Esophagus muscularis mucosa (tissue), 4 donors: ENCODE measurements at places on chromosomes 12 and 14.

- DNase-seq = no peak
Observed at GRCh38 chr12:8493084-8493483, 20.2 kb upstream of the CLEC4D start.

DNA sequence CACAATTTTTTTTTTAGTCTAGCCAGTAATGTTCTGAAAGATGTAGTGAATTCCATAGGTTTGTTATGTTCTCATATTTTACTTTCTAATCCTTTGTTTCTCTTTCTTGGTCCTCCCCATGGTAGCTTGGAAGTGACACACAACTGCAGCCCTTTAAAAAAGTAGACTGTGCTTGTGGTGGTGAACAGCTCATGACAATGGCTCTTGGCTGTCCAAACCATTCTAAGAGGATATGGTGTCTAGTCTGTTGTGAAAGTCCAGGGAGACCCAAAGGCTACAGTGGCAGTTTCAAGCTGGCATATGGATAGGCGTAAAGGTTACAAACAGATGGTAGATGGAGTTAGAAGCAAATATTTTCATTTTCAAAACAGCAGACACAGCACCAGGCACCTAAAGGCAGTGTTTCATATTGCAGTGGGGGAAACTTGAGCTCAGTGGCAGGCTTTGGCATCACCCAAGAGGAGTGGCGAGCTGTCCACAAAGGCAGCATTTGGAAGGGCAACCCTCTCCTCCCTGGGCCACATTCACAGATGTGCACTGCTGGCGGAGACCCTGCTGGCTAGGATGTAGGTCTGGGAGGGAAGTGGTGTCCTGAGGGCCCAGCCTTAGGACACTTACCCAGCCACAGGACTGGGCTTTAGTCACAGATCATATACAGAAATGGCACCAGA, 102.1 kb downstream of the DYRK2 start:
- peak; percentile 55 for DNase-seq

GRCh38 chr12:24020397-24021163, 71.1 kb upstream of the SOX5 start:
- no peak for DNase-seq

GRCh38 chr14:73258845-73259611, 21.7 kb downstream of the PAPLN start:
- DNase-seq = no peak

DNA sequence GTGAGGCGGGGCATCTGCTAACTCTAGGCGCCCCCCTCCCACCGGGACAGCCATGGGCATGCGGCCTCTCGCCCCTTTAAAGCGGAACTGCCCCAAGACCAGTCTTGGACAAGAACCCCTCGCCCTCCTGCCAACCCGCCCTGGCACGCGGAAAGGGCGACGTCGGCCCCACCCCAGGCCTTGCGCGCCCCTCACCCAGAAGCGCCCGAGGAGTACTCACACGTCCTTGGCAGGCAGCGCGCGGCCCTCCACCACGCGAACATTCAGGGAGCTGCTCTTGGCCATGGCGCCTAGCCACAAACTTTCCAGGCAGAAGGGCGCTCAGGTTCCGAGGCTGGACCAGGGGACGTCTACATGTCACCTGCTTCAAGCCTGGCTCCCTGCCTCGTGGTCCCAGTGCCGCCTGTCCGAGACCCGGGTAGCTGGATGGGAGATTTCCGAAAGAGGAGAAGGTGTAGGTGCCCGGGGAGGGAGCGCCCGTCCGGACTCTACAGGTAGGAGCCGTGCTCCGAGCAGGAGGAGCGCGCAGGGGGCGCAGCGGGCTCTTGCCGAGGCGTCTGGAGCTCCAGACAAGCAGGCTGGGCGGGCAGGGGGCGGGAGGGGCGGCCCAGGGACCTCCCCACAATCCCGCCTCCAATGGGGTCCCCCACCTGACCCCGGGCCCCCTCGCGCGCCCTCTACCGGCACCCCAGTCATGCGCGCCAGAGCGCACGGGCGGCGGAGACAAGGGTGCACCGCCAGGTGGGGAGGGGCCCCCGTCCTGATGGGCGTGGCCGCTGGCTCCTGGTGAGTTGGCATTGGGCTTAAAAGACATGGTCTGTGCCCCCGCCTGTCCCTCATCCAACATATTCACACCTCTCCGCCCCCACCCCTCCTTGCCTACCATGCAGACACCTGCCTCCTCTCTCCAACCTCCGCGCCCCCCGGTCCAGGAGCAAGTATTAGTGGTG, at the start of gene RASAL1:
TSS of gene RASAL1 (minus strand) at position 584 of the 950 bp plus-strand sequence. CDS start at position 285, 299 bp downstream.
- DNase-seq = no peak

DNA sequence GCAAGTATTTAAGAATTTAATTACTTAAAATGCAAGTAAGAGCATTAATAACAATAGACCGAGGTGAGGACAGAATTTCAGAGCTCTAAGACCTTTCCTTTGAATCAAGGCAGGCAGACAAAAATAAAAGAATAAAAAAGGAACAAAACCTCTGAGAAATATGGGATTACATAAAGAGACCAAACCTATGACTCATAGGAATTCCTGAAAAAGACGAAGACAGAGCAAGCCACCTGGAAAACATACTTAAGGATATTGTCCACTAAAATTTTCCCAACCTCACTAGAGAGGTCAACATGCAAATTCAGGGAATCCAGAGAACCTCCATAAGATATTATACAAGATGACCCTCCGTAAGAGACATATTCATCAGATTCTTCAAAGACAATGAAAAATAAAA, 325.1 kb downstream of the AEBP2 start:
- DNase-seq = no peak
